Stimulated activated CD4-positive, alpha-beta T cell treated with anti-CD3 and anti-CD28 coated beads, Interleukin-15, amount 100 ng/mL, for 48 hours (primary cell): ENCODE measurements at places on chromosomes 3 and 15.
A peak's percentile ranks its signal among the peaks of the same experiment; 100 is the strongest.

DNA sequence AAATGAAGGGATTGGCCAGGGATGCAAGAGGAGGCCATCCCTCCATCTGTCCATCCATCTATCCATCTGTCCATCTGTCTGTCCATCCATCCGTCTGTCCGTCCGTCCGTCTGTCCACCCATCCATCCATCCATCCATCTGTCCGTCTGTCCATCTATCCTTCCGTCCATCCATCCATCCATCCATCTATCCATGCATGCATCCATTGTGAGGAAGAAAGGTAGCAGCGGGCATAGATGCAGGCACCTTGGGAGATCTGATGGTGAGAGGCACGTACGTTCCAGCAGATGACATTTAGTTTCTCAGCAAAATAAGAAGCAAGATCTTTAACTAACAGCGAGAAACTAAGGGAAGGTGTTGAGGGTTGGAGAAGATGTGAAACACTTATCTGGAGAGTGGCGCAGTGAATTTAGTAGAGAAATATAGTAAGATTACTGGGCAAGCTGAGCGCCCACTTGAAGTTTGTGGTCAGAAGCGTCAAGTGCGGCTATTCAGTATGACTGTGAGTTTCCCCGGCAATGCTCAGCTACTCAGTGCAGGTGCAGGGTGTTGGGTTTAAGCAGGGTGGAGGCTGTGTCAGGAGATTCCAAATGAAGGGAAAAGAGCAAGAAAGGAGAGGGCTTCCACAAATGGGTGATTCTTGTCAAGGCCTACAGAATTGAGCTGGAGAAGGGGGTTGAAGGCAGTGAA, 22.4 kb upstream of the SRP14 start:
- no peak for DNase-seq

DNA sequence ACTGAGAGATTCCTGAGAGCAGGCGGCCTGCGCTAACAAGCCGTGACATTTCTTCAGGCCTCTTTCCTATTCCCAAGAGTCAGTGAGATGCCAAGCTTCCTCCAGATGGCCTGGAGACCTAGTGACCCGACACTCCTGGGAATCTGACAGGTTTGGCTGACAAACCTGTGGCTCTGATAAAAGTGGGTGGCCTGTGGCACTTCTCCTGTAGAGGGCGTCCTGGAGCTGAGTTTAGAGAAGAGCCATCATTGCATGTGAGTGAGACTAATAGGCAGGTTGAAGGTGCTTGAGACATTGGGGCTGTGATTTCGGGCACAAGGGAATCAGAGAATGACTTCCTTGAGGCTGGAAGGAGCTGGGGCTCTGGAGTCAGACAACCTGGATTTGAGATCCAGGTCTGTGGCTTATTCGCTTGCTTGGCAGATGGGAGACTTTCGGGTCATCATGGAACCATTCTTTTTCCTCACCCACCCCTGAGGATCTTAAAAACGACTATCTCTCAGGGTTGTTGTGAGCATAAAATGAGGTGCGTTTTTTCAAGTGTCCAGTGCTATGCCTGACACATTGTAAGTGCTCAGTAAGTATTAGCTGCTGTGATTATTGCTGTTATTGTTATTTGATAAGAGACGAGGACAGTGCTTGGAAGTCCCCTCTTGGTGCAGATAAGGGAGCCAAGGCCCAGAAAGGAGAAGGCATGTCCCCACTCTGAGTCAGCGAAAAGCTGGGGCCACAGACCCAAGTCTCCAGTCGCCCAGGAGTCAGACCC, 77.2 kb downstream of the SCN10A start:
- DNase-seq: peak; percentile 5

DNA sequence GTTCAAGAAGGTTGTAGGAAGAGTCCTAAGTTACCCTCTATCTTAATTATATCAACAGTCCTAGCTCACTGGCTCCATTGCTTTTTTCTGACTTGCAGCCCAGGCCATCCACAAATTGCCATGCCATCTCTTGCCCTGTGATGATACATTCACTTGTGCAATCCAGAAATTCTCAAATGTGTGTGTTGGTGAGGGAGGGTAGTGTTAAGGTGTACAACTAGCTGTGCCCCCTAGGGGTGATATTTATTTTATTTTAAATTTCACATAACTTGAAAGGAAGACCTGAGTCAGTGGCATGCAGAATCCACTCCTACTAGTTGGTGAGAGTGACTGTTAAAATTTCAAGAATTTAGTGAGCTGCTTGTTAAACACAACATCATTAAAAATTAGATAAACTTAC, 156.1 kb upstream of the ANKRD28 start:
- DNase-seq: no peak

- DNase-seq: no peak
Observed at GRCh38 chr3:93910097-93910496, 63.6 kb downstream of the PROS1 start.

GRCh38 chr3:72274493-72275330, 489.8 kb upstream of the PROK2 start:
- DNase-seq: no peak

- no peak for DNase-seq
Observed at GRCh38 chr3:42690191-42690590, 4.9 kb downstream of the KLHL40 start.

DNA sequence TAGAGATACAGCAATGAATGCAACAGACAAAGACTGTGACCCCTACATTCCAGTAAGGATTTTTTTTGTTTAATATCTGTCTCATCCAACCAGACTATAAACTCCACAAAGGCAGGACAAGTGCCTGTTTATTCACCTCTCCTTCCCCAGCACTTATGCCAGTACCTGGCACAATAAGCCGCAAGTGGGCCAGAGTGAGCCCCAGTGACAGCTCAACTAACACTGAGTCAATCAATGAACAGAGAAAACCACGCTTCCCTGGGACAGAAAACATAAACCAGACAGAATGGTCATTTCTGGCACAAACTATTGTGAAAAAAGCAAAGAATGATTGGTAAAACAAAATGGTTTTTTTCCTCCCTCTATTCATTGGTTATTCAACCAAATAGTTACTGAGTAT, 52.2 kb downstream of the RYK start:
- no peak for DNase-seq

- DNase-seq: no peak
Observed at GRCh38 chr15:94607176-94607654, 375.9 kb downstream of the MCTP2 start.

DNA sequence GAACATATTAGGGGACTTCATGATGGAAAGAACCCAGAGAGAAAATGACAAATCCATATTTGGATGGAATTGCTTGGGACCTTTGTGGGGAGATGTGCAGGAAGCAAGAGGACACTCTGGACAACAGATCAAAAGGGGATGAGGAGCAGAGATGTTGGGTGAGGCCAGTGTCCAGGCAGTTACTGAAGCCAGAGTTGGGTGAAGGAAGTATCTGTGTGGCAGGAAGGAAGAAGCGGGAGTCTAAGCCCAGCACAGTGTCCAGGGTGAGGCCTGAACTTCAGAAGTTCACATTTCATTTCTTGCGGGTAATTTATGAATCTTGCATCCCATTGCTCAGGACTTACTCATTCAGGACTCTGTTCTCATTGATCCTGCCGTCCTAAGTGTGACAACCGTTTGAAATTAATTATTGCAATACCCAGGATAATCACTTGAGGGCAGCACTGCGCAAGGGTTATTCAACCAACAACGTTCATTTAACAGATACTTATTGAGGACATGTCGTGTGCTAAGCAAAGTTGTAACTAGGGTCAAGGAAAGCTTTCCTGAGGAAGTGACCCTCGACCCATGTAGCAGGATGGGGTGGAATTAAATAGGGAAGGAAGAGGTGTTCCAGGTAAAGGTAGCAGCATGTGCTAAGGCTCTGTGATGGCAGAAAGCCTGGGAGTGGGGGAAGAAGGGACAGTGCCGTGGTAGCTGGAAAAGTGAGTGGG, 61.3 kb upstream of the CMTM8 start:
- peak; percentile 51 for DNase-seq

- DNase-seq: no peak
Observed at GRCh38 chr3:25396686-25397085, 31.4 kb upstream of the RARB start.

DNA sequence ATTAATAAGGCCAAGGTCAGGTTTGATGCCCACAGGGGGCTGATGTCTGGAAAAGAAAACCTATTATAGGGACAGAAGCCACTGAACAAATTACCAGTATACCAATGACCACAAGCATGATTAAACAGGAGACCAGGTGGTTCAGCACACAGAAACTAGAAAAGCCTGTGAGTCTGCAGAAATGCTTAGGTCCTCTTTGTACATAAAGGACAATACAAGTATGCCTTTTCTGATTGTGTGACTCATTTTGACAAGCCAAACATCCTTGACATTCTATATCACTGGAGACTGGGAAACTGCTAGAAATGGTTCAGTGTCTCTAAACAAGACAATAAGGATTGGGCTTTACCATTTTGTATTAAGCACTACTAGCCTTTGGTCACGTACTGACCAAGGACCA, 113.2 kb upstream of the MYO5C start:
- no peak for DNase-seq

DNA sequence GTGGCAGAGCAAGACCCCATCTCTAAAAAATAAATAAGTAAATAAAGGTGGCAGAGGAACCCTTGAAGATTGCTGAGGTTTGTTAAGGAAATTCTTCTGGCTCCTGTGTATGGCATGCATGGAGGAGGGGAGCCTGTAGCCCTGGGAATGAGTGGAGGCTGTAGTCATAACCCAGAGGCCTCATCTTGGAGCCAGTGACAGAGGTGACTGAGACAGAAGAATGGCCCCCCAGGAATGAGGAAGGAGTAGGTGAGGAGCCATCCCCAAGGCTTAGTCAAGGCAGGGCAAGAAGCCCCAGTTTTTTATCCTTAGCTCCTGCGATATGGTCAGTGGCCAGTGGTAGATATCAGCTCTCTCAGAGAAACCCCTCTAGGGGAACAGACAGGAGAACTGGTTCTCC, 46.5 kb downstream of the BSN start:
- no peak for DNase-seq

DNA sequence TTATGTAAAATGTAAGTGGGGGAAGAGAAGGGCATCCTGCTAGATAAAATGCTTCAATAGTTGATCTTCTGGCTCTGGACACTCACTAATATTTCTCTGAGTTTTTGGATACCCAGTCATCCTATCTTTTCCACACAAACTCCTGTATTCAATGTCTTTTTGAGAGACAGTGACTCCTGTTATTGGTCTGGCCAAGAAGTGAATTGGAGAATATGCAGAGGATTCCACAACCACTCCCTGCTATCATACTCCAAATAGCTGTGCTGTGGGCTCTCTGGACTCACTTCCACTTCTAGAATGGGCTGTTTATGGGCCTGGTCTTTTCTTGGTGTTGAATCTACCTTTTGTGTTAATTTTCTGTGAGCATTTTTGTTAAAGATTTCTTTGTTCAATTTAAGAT, 376.8 kb downstream of the NLGN1 start:
- no peak for DNase-seq

- DNase-seq: no peak
Observed at GRCh38 chr3:94616833-94617232, 554.0 kb downstream of the NSUN3 start.

GRCh38 chr3:101938262-101938847, 89.0 kb downstream of the NFKBIZ start:
- DNase-seq: no peak

- DNase-seq: no peak
Observed at GRCh38 chr15:60822403-60822802, 343.5 kb upstream of the ICE2 start.

DNA sequence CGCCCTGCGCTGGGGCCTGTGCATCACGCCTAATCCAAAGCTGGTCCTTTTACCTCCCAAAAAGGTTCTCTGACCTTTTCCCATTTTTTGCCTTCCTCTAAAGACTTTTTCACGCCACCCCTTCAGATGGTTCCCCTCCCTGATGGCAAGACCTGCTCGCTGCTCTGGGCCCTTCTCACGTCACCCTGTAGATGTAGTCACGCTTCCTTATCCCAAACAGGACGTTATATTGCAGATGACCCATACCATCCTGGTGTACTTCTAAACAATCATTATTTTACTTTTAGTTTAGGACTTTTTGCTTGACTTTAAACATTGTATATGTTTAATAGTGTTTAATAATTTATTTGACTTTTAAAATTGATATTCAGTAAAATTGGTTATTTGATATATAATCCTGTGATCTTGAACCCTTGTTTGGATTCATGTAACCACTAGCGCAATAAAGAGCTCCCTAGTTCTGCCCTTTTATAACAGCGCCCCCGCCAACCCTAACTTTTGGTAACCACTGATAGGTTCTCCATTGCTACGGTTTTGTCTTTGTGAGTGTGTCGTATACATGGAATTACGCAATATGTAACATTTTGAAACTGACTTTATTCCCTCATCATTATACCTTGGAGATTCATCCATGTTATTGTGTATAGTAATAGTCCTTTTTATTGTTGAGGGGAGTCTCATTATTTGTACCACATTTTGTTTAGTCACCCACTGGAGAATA, 159.0 kb upstream of the CHRNA7 start:
- DNase-seq: no peak

DNA sequence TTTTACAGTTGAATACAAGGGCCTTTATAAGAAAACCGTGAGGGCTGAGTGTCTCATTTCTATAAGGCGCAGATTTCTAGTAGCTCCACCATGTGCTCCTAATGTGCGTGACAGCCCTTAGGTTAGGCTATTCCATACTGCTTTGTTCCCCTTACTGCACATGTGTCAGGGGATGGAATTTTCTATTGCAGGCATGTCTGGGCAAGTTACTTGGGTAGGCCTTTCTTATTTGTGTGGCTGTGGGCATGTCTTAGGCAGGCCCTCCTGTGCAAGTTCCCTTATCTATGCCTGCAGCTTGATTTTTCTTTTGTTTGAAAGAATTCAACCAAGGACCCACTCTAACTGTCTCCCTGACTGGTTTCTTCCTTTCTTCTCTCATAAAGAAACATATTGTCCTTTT, 434.2 kb upstream of the CNTN3 start:
- no peak for DNase-seq

DNA sequence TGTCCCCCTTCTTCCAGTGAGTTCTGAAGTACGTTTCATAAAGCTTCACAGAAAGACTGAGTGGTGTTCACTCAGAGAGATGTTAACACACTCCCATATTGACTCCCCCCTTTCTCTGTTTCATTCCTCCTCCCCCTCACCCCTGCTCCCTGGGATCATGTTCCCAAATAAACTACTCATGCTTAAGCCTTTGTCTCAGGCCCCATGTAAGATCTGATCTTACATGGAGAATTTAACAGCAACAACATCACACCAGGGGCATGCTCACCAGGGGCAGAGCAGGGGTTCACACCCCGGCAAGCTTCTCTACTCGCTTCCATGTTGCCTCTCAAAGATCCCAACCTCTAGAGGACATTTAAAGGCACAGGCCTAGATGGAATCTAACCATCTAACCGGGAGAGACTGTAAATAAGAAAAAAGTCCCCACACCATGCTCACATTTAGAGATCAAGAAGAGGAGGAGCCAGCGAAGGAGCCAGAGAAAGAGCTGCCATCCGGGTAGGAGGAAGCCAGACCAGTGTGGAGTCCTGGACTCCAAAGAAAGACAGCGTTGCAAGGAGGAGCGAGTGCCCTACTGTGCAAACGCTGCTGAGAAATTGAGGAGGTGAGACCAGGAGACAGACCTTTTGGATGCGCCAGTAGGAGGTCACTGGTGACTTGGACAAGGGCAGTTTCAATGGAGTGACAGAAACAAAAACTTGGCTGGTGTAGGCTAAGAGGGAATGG, 21.4 kb upstream of the SRP14 start:
- no peak for DNase-seq

GRCh38 chr15:39213385-39213840, 367.5 kb upstream of the THBS1 start:
- no peak for DNase-seq

- DNase-seq: no peak
Observed at GRCh38 chr15:31525988-31526665, 199.5 kb downstream of the KLF13 start.
